ENCODE measurements at places on chromosomes 13 and 19.
A peak's percentile ranks its signal among the peaks of the same experiment; 100 is the strongest.

- DNase-seq: peak; percentile 47
Observed at GRCh38 chr19:48918801-48919247, 14.7 kb upstream of the DHDH start.

DNA sequence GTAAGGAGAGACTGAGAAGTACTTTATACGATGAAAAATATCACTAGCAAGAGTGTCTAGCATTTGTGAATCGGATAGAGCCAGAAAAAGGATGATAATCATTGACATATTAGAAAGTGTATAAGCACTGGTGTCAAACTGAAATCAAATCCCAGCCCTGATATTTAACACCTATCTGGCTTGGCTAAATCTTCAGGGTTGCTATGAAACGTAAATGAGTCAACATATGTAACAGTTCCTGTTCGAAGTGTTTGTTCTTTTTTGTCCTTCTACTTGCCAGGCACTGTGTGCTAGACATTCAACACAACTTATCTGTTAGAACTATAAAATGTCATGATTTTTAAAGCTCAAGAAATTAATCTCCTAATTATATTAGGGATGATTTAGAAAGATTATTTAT lies 40.8 kb downstream of the SERPINE3 start:
- DNase-seq: peak; percentile 84

DNA sequence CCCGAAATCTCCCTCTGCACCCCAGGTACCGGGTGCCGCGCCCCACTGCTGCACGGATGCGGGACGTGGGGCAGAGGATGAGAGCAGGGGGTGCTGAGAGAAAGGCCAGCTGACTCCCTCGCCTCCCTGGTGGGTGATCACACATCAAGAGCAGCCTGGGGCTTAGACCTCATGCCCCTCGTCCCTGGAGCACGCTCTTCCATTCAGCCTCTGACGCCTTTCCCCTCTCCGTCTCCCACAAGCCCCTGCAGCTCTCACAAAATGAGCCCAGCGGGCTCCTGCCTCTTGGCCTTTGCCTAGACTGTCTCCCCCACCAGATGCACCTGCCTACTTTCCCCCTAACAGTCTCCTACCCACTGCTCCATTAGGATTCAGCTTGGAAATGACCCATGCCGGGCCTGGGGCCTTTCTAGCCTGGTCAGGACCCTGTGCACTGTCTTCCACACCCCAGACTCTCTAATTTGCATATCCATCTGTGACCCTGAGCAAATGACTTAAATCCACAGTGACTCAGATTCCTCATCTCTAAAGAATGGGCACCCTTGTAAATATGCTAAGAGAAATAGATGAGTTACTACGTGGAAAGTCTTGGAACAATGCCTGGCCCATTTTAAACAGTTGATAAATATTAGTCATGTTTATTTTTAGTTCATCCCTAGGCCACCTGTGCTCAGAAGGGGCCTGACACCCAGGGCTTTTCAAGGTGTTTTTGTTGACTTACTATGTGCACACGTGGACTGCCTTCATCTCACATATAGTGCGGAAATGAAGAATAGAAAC lies 582 bp upstream of the PTPRH start:
- DNase-seq: no peak

- no peak for DNase-seq
Observed at GRCh38 chr19:20925481-20925880, 2.4 kb downstream of the ZNF85 start.

- no peak for DNase-seq
Observed at GRCh38 chr19:1956868-1957492, 16.0 kb downstream of the CSNK1G2 start.

DNA sequence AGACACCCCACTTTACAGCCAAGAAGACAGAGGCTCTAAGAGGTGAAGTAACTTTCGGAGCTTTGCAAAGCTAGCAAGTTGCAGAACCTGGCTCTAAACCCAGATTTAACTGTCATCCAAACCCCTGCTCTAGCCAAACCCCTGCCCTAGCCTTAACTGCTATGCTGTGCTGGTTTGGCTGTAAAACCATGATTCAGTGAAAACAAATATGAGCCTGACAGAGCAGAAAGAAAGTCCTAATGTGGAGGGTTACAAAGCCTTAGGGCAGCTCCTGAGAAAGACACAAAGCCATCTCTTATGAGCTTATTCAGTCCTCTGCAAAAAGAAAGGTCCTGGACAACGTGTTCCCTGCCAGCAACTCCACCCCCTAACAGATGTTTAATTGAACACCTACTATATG lies 172.8 kb downstream of the KATNAL1 start:
- no peak for DNase-seq

DNA sequence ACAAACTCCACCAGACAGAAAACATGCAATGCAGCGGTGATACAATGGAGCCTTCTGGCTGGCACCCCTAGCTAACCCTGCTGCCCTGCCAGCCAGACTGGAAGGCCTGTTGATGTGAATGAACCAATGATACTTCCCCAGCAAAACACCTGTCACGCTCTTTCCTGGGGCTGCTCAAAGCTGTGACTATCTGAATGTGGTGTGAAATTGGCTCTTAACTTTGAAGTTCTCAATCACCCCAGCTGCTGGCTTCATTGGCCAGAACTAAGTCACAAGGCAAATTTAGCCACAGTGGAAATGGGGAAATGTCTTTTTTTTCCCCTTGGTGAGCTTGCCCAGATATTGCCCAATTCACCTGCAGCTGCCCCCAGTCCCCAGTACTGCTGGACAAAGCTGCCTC lies 147.3 kb downstream of the SLC7A1 start:
- DNase-seq: no peak
